ENCODE measurements at places on chromosomes 2 and 18.

DNA sequence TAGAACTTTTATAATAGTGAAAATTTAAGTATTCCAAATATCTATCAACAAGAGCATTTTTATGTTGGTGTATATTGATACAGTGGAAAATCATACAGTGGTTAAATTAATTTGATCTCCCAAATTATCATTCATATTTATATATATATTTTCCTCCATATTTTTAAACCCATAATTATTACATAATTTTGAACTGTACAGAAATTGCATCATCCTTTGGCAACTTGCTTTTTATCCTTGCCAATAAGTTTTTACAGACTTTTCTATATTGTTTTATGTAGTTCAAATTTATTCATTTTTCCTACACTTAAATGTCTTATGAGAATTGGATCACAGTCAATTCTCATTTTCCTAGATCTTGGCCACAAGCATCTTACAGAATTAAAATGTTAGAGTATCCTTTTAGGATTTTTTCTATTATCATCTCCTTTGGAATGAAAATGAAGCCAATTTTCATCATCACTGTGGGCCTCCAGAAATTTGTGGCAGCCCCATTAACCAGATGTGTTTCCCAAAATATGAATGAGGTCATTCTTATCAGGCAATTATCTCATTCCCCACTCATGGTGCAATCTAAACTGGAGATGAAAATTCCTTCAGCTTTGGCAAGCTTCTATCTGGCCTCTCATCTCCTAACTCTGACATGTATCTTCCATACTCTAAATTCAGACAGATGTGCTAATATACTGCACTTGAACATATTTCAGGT lies 94.2 kb upstream of the DLGAP1 start:
- no peak for DNase-seq

- DNase-seq: no peak
Measured at GRCh38 chr18:74861154-74861553, 263.5 kb downstream of the ZNF407 start.

GRCh38 chr2:134201533-134201932 lies 52.3 kb upstream of the MGAT5 start:
- no peak for DNase-seq

DNA sequence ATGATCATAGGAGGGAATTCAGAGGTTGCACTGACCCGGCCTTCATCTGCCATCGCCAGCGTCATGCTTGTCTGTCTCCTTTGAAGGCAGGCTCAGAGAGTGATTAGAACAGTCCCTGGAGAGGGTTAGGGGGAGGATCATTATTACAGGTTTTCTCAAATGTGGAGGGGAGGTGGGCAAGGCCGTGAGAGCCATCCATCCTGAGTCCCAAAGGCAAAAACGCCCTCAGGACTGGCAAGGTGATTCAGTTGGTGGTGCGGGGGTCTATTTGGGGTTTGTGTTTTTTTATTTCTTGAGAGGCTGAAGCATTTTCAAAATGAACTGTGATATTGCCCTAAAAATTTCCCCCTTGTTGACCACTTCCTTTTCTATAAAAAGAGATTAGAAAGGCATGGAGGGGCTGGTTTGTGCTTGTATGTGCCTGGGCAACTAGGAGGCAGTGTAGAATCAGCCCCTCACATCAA lies 39.3 kb upstream of the GYPC start:
- no peak for DNase-seq

DNA sequence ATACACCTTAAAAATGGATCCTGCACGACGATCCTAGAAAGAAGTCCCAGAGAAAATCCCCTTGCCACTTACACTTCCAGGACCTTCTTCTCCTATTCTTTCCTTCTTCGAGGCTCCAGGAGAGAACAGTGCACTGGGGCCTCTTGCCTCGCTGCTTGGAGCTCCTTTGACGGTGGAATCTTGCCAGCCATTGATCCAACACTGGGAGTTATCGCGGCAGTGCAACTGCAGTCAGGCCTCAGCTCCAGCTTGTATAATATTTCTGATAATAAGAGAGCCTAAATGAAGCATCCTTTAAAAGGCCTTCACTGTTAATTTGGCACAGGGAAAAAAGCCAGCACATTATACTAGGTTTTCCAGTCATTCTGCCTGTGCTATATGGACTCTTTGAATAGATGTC lies 216.9 kb upstream of the PARD3B start:
- no peak for DNase-seq

GRCh38 chr2:229431327-229431954 lies 160.4 kb upstream of the PID1 start:
- no peak for DNase-seq

- no peak for DNase-seq
Measured at GRCh38 chr2:218271487-218271797, 1.1 kb downstream of the PNKD start.

DNA sequence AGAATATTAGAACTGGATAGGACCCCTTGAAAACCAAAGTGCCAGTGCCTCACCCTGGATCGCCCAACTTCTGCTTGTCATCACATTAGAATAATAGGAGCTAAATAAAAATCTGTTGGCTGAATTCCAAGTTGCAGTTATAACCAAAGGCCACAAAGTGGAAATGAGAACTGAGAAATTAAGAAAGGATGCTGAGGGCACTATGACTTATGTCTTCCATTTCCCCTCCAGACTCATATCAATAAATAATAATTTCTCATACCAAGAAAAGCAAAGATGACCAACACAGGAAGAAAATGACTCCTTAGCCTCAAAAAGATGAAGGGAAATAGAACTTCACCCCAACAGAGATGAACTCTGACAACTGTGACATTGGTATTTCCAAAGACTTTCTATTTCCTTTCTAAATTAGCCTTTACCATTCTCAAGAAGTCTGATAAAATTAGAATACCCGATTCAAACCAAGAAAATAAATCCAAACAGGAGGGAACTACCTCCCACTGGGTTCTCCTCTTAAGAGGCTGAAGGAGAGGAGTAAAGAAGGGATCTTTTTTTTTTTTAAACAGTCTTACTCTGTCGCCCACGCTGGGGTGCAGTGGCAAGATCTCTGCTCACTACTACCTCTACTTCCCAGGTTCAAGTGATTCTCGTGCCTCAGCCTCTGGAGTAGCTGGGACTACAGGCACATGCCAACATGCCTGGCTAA lies 46.5 kb upstream of the EPG5 start:
- no peak for DNase-seq

DNA sequence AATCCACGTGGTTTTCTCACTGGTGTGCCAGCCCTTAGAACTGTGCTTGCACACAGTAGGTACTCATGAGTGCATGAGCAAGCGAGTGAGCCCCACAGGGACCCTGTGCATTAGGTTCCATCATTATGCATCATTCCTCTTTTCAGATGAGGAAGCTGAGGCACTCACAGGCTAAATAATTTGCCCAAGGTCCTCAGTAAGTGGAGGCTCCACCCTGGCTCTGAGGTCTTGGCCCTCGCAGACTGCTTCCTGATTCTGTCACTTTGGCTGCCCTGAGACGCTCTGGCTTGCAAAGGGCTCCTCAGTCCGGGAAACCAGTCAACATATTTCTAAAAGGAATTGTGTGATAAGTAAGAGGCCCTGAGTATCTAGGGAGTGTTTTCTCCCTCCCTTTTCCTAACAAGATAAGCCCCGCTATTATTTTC lies 71.7 kb downstream of the IL1R2 start:
- no peak for DNase-seq

- DNase-seq: no peak
Measured at GRCh38 chr2:11691076-11691660, 21.2 kb upstream of the NTSR2 start.

GRCh38 chr18:36315736-36316135 lies 18.2 kb downstream of the FHOD3 start:
- DNase-seq: no peak

- no peak for DNase-seq
Measured at GRCh38 chr18:23627321-23627720, 35.4 kb downstream of the ANKRD29 start.

DNA sequence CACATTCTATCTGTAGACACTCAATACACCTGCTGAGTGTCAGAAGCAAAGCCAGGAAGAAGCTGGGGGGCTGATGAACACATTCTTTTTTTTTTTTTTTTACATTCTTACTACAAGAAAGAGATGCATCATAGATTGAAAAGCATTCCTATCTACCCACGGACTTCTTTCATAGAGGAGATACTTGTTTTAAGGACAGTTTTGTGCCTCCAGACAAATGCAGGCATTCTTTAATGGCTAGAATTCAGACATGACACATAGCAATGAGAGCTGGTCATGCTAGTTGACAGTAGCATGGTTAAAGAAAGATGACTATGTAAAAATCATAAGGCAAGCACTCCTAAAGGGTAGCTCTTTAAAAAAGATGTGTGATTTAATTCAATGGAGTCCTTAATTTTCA lies 110.2 kb downstream of the EPHA4 start:
- DNase-seq: no peak

- no peak for DNase-seq
Measured at GRCh38 chr18:28606686-28607085, 429.8 kb upstream of the CDH2 start.

- no peak for DNase-seq
Measured at GRCh38 chr2:16170675-16171424, 230.5 kb downstream of the MYCN start.

DNA sequence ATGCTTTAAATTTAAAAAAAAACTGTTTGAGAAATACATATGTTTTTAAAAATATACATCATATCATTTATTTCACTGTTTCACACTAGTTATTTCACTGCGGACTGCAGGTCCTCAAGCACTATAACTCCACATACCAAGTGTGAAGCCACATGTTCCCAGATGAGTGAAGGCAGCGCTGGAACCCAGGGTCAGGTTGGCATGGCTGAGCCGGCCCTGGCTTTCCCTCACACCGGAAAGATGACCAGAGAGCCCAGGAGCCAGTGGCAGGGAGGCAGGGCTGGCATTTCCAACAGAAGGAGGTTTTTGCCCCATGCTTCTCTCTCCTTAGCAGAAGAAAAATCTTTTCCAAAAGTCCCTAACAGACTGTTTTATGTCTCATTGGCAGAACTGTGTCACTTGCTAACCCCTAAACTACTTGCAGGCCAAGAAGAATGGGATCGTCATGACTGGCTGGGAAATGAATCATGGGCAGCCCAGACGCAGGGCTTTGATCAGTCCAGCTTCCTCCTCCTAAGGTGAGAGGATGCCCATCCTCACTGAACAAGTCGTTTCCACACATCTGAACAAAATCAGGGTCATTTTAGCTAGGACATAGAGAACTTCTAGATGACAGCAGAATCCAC lies 287.6 kb upstream of the HNRNPA3 start:
- DNase-seq: no peak

GRCh38 chr2:14533131-14533757 lies 99.3 kb upstream of the LRATD1 start:
- DNase-seq: no peak

- no peak for DNase-seq
Measured at GRCh38 chr2:241985986-241986329, 116.4 kb downstream of the RTP5 start.

DNA sequence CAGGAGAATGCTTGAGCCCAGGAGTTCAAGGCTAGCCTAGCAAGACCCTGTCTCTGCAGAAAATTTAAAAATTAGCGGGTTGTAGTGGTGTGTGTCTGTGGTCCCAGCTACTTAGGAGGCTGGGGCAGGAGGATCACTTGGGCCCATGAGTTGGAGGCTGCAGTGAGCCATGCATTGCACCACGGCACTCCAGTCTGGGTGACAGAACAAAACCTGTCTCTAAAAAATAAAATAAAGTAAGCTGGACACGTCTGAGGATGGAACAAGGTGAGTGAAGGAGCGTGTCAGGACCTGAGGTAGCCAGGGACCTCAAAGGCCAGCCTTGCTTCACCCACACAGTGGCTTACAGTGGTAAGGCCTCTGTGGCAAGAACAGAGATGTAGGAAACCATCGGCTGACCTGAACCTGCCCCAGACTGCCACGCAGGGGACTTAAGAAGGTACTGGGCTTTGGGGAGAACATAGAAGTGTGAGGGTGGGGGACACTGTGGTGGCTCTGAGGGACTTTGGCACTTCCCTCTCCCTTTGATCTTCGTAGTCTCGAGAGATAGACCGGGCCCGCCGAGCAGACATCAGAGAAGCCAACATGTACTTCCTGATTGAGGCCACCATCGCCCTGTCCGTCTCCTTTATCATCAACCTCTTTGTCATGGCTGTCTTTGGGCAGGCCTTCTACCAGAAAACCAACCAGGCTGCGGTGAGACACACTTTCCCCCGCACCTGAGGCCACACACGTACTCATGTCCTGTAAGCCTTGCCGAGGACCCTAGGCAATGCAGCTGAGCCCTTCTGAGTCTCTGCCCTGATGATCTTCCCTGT lies 7.5 kb downstream of the SLC11A1 start:
- DNase-seq: no peak

- DNase-seq: no peak
Measured at GRCh38 chr2:72096181-72096580, 51.5 kb downstream of the CYP26B1 start.

GRCh38 chr2:128320906-128321771 lies 2.5 kb upstream of the HS6ST1 start:
- no peak for DNase-seq

GRCh38 chr2:203693242-203693879 lies 13.1 kb upstream of the CD28 start:
- no peak for DNase-seq

DNA sequence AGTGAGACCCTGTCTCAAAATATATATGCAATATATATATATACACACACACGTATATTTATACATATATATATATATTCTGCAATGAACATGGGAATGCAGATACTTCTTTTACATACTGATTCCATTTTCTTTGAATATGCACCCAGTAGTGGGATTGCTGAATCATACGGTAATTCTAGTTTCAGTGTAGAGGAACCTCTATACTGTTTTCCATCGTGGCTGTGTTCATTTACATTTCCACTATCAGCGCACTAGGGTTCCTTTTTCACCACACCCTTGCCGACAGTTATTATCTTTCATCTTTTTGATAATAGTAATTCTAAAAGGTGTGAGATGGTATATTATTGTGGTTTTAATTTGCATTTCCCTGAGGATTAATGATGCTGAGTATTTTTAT lies 52.3 kb upstream of the SLC39A10 start:
- no peak for DNase-seq

- DNase-seq: no peak
Measured at GRCh38 chr18:38575023-38575422, 1009.4 kb upstream of the CELF4 start.

- no peak for DNase-seq
Measured at GRCh38 chr2:154794406-154794805, 95.9 kb downstream of the KCNJ3 start.

- DNase-seq: no peak
Measured at GRCh38 chr2:218290316-218291261, 1.7 kb downstream of the TMBIM1 start.

DNA sequence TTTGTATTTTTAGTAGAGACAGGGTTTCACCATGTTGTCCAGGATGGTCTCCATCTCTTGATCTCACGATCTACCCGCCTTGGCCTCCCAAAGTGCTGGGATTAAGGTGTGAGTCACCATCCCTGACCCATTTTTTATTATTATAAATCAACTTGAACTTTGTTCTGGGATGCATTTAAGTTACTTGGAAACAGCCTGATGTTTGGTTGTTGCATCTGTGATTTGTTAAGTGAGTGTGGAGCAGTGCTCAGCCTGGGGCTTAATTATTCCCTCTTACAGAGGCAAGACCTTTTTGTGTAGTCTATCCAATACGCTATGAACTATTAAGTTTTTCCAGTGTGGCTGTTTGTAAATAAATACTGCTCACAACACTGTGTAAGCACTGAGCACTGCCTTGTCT lies 32.6 kb downstream of the MTA3 start:
- DNase-seq: no peak

All from stimulated activated CD8-positive, alpha-beta memory T cell treated with anti-CD3 and anti-CD28 coated beads, Interleukin-15, amount 100 ng/mL, for 4 hours (primary cell).